HS-5 (cell line): ENCODE measurements at places on chromosomes 1 and 21.
A peak's percentile ranks its signal among the peaks of the same experiment; 100 is the strongest.

DNA sequence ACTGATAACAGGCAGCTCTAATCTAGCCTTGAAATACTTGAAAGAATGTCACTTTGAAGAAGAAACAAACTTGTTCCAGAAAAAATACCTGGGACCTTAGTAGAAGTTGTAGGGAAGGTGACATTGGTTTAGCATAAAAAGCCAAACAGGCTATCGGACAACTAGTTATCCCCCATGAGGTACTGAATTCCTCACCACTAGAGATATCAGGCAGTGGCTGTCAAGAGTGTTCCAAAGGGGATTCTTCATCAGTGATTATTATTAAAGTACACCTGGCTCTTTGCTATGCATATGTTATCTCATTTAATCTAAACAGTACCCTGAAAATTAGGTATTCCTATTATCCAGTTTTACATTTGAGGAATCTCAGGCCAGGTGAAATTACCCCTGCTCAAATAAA, 13.1 kb upstream of the HMGN2 start:
- DNase-seq = no peak

DNA sequence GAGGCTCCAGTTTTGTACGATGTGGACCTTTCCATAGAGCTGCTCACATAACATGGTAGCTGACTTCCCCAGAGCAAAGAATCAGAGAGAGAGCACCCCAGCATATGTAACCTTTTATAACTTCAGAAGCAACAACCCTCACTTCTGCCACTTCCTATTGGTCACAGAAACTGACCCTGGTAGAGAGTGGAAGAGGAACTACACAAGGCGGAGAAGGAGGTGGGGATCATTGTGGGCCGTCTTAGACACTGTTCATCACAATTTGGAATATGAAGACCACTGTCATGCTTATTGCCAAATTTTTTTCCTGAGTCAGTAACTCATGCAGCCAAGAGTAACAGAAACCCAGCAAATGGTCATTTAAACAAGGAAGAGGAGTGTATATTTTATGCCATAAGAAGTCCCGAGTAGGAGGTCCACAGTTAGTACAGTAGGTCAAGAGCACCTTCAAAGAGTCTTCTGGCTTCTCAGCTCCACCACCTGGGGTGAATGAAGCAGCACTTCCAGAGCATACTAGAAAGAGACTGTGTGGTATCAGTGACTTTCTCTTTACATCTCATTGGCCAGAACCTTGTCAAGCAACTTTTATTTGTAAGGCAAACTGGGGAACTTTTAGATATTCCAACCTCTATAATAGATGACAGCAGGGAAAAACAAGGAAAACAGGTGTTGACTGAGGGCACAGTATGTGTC, 71.8 kb downstream of the ODF2L start:
- DNase-seq = no peak

DNA sequence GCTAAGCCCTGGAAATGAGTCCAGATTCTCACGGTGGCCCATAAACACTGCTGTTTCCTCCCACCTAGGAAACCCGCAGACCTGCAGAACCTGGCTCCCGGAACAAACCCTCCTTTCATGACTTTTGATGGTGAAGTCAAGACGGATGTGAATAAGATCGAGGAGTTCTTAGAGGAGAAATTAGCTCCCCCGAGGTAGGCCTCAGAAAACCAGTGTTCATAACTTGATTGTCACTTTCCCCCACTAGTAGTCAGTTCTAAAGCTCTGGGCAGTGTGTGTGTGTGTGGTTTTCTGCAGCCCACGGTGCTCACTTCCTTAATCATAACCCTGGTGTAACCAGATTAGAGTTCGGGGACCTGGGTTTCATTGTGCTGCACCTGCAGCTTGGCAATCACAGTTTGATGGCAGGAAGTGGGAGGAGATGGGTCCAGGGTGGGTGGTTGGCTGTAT, 39.1 kb downstream of the CLIC6 start:
- DNase-seq = no peak

DNA sequence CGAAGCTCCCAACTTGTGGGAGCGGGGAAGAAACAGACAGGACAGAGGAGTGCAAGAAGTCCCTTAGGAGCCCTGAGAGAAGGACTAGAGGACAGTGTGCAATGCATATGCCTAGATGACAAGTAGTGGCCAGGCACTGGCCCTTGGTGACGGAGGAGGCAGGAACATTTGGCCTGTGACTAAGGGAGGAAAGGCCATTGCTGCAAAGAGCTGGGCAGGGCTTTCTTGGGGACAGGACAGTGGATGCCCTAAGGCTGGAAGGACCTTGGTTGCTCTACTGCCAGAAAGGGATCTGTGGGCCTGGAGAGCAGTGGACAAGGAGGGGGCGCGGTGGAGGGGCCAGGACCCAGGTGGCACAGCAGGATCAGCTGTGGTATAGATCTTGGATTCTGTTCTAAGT, 481.3 kb downstream of the CAMTA1 start:
- DNase-seq = no peak

- no peak for DNase-seq
Observed at GRCh38 chr1:39034114-39034654, 8.0 kb downstream of the NDUFS5 start.

GRCh38 chr1:84434801-84435549, 36.7 kb downstream of the DNASE2B start:
- peak; percentile 16 for DNase-seq

DNA sequence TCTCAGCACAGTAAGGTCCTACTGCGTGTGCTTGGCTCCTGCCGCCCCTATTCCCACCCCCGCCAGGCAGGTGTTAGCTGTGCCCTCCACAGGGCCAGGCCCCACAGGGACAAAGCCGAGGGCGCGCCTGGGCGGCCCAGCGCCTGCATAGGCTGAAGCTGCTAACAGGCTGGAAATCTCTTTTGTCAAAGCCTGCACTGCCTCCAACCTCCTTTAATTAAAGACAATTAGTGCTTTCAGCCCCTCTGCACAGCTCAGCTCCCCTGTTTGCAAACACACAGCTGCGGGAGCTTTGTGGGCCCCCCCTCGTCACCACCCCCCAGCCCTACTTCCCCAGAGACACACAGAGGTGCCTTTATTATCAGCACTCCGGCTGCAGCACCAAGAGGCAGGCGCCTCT, 95.9 kb downstream of the EPHB2 start:
- no peak for DNase-seq

DNA sequence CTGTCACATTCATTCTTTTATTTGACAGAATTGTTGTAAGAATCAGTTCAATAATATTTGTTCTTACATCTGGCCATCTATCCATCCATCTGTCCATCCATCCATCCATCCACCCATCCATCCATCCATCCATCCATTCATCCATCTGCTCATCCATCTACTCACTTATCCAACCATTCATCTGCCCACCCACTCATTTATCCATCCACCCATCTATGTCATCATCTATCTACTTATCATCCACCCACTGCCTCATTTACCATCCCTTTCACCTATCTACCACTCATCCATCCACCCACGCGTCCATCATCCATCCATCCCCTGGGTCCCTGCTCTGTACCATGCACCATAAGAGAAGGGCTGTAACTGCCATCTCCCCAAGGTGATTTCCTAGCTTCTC, 134.1 kb downstream of the FOXD2 start:
- DNase-seq = no peak

- DNase-seq = no peak
Observed at GRCh38 chr21:42513151-42513984, at the start of gene SLC37A1. Gene SLC37A1 (plus strand): TSS chr21:42513852. CDS start chr21:42518455, 4,603 bp downstream.

- DNase-seq = no peak
Observed at GRCh38 chr1:205924460-205924790, 18.8 kb downstream of the SLC26A9 start.

DNA sequence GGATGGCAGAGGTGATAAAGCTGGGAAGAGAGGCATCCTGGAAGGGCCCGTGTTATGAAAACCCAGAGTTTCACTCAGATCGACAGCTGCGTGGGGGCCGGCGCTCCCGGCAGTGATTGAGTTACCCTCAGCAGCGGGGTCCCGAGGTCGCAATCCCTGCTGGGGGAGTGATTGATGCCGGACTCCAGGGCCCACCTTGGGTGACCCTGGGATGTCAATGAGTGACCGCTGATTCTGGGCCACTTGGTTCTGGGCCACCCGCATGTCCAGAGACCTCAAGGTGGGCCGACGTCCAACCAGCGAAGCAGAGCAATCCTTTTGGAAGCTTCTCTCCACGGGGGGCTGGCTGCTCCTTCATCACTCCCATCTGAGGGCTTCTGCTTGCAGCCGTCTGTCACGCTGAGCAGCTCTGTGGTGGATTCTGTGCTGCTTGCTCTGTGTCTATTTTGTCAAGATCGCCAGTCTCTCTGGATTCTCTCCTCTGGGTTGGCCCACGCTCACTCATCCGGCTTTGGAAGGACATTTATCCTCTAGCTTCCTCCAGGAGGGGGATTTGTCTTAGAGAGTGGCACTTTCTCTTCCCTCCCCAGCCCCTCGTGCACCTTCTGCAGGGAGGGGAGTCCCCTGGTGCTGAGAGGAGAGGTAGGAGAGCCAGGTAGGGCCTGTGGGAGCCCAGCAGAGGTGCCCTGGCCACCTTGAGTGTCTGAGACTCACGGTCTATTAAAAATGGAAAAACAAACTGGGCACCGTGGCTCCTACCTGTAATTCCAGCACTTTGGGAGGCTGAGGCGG, 110.9 kb upstream of the C1orf174 start:
- DNase-seq = no peak

DNA sequence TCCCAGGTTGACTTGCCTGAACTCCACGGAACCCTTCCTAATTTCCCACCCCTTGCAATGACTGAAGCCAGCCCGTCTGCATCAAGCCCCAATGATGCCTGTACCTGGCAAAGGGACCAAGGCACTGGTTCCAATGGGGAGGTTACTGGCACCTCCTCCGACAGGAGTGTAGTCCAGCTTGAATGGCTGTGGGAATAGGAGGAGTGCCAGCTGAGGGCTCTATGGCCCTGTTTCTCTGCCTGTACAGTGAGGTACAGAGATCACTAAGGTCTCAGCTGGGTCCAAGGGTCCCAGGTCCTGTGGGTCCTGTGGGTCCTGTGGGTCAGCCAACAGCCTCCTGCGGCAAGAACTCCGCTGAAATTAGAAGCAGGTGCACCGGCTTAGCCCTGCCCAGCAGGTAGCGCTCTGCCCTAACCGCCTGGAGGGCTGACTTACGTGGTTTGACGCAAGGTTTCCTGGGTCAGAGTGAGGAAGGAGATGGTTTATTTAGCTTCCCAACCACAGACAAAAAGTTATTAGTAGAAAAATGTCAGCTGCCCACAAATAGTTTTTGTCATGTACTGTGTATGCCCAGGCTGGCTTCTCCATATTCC, 9.9 kb upstream of the SPRR4 start:
- no peak for DNase-seq
